ENCODE measurements at places on chromosomes 4 and X.

GRCh38 chr4:56739066-56739777, 58.1 kb upstream of the HOPX start:
- no peak for DNase-seq

DNA sequence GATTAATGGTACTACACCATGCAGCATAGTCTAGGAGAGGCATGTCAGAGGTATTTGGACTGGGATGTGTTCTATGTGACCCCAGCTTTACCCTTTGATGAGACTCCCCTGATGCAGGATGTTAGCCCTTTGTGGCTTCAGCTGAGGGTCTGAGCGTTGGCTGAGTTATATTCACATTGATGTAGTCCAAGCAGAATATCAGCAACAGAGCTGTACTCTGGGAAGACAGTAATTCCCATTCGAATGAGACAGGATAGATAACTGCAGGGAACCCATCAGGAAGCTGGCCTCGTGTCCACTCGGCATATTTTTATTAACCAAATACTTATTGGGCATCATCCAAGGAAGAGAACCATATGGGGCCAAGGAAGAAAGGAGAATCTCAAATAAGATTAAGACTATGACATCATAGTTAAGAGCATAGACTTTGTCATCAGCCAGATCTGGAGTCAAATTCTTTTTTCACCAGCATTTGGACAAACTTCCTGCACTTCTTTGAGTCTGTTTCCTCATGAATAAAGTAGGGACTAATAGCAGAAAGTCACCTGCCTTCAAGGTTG, 198.1 kb downstream of the SOWAHB start:
- DNase-seq = no peak

GRCh38 chrX:11375614-11376119, 82.5 kb downstream of the AMELX start:
- DNase-seq = no peak

DNA sequence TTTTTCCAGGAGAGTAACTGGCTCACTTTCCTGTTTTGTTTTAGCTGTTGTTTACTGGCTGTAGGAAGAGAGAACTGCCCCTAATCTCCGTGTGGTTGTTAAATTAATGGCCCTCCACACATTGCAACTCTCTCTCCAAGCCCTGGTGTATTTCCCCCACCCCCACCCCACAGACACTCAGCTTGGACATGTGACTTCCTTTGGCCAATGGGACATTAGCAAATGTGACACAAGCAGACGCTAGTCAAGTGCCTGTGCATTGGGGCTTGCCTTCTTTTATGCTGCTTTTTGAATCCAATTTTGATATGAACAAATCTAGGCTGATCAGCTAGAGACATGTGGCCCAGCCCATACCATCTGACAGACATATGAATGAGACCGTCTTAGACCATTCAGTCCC, 59.6 kb upstream of the TAB3 start:
- DNase-seq = no peak

DNA sequence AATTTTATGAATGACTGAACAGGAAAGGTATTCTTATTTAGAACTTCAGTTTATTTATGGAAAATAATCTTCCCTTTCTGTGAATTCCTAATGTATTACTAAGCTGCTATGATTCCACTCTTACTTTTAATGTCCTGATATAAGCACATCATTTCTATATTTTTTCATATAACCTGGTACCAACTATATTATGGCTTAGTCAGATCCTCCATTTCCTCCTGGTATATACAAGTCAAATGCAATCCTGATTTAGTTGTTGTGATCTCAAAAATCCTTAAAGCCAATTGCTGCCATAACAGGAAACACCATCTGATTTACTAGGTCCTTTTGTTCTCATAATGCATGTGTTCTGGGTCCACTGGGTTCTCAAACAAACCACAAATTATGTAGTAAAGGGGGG, 26.8 kb downstream of the TRMT2B start:
- no peak for DNase-seq

DNA sequence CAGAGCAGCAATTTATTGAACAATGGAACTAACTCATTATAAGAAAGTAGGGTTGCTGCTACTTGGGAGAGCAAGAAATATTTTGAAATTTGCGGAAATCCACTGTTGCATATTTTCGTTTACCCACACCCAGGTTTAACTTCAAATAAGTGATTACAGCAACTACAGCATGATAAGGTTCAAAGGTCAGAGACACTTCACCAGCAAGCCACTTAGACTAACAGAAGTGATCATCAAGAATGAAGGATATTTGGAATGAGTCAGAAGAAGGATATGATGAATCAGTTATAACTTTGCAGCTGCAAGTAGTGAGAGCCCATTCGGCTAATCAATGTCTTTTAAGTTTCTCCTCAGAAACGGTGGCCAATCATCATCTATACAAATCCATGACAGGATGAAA, 199.3 kb downstream of the TMA16 start:
- no peak for DNase-seq

- DNase-seq = no peak
Observed at GRCh38 chr4:93605163-93605562, 223.4 kb upstream of the ATOH1 start.

DNA sequence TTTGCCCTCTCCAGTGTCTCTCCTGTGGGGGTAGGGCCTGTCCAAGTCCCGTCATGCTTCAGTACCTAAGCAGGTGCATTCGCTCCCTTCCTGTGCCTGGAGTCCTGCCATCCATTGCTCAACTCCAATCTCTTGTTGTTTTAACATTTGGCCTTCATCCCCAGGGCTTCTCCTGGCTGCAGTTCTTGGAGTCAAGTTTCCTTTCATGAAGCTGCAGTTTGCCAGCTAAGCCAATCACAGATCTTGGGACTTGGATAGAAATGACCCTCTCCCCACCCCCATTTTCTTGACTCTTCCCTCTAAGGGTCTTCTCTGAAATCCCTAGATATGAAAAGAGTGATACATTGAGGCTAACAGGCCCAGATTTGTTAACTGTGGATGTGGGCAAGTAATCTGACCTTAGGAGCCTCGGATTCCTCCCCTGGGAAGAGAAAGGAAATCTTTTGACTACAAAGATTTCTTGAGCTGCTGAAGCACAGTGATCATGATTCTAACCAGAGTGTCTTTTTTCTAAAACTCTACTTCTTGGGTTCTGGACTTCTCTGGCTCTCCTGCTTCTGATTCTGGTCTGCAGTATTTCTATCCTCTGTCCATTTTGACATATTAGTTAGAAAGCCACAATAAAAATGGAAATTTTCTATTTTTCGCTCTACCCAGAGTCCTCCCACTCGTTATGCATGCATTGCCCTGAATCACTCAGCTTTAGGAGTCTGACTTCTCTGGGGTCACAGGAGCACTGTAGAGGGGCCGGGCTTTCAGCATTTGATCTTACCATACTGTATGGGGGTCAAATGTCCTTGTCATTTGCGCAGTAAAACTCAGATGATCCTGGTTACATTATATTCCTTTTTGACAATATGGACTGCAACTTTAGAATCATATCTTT, 61.0 kb downstream of the CHRNA9 start:
- no peak for DNase-seq

- no peak for DNase-seq
Observed at GRCh38 chr4:85946821-85947220, 413.0 kb downstream of the MAPK10 start.

GRCh38 chr4:139846766-139847165, 181.1 kb downstream of the MGST2 start:
- no peak for DNase-seq

DNA sequence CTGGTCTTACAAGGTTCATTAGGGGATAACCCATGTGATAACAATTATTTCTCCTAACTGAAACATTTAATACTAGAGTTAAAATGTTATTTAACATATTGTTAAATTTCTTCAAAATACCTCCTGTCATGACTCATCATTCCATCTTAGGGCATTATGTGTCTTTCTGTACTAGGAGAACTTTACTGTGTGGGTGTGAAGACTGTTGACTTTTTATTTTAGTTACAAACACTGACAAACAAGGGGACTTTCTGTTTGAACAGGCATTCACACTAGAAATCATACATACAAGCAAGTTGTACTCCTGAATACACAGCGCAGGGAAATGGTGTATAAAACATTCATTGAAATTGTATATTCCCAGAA, 175.9 kb downstream of the FBXW7 start:
- no peak for DNase-seq

Measured in AG04449 (cell line).